ENCODE measurements at places on chromosomes 6 and 20. TPM values are rescaled to one million over a fixed set of nuclear protein-coding genes. Genes with fewer than 3 reads are reported as not detected.

GRCh38 chr20:32457479-32457986, 99.4 kb downstream of the ASXL1 start:
- DNase-seq: peak; percentile 69

Gene OR2H1
- not detected for total RNA-seq

DNA sequence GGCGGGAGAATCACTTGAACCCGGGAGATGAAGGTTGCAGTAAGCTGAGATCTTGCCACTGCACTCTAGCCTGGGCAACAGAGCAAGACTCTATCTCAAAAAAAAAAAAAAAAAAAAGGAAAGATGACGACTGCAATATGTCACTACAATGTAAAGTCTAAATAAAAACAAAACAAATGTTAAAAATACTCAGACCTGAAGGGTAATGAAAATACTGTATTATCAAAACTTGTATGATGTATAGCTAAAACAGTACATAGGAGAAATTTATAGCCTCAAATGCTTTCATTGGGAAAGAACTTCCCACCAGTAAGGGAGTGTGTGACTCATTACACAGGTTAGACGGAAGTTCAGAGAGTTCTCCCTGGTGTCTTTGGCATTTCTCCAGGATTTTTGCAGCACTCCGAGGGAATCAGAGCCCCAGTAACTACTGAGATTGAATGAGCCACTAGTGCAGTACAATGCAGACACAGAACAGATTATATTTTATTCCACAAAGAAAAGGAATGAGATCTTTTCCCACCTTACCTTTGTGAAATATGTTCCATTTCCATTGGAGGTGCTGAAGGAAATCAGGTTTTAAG, 12.5 kb upstream of the RALGAPB start:
- peak; percentile 84 for DNase-seq

DNA sequence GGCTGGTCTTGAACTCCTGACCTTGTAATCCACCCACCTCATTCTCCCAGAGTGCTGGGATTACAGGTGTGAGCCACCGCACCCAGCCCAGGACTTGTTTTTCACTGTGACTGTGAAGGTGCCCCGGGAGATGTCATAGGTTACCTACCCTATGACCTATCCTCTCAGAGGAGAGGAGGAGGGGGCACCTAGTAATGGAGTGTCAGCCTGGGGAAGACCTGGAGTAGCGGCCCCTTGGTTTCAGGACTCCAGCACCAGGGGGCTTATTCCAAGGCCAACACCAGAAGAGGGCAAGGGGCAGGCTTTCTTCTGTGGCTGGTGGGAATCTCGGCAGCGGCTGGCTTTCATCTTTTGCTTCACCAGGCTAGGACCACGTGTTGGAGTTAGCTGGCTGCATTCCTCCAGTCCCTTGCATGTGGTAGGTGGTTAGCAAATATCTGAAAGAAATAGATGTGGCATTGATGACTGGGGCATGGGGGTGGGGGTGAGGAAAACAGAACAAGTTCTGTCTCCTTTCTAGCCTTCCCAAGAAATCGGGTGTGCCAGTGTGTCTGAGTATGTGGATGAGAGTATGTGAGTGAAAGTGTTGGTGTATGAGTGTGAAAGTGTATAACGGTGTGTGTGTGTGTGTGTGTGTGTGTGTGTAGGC, 7.9 kb upstream of the ITPR3 start:
- peak; percentile 77 for DNase-seq

Gene METTL24
- total RNA-seq: not detected

Gene CGA
- not detected for total RNA-seq

GRCh38 chr6:167056370-167056769, 57.2 kb downstream of the CEP43 start:
- no peak for DNase-seq

DNA sequence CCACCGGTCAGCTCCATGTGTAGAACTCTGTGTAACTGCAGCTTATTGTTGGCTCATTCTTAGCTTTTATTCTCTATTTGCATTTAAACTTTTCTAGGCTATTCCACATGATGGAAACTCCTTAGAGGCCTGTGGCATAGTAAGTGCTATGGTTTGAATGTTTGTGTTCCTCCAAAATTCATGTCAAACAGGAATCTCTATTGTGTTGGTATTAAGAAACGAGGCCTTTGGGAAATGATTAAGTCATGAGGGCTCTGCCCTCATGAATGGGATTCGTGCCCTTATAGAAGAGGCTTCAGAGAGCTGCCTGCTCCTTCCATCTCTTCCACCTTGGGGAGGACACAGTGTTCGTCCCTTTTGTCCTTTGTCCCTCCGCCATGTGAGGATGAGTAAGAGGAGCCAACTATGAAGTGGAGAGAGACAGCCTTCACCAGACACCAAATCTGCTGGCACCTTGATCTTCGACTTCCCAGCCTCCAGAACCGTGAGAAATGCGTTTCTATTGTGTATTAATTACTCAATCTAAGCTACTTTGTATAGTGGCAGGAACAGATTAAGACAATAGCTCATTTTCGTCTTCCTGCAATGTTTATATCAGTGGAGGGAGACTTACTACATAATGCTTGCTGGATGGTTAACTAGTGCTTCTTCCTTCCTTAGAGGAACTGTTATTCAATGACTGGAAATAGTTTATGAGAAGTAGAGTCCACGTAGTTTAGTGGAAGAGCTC, 361.1 kb downstream of the FARS2 start:
- no peak for DNase-seq

DNA sequence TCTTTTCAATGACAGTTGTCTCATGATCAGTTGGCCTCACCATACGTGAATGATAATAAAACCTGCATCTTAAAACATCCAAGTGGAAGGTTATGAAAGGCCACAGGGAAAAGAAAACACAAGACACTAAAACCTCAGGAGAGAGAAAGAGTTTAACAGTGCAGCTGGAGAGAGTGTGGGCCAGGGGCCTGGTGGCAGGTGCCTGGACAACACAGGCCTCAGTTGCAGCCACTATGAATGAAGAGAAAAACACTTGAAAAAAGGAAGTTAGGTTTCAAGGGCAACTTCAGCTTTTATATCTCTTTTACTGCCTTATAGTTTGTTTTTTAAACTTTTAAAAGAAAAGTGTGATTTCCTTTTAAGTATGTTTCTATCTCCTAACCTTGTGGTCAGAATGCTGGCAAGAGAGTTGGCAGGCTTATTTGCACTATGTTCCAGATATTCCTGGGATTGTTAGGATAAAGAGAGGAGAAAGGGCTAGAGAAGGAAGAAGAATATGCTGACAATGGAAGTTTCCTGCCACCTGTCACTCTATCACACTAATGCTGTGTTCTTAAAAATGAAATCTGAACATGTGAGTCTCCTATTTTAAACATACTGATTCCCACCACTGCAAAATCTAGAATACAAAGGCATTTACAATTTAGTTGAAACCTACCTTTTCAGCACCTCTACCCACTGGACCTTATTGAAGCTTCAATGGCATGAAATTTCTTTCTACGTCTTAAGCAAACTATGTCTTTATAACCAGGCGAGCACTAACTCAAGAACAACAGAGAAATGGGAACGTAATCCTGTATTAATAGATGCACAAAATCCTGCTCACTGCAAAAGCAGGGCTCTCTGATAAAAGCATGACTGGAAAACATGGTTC, 222.4 kb downstream of the CD83 start:
- no peak for DNase-seq

Gene TNFAIP3
- 12.6 TPM for total RNA-seq

Gene HMGN3
- total RNA-seq: 270 TPM

- no peak for DNase-seq
Measured at GRCh38 chr6:127539272-127539671, 20.1 kb upstream of the MTCL3 start.

Data from Daoy (cell line).